NCI-H1105 (cell line): ENCODE measurements at places on chromosomes 16 and 17.

DNA sequence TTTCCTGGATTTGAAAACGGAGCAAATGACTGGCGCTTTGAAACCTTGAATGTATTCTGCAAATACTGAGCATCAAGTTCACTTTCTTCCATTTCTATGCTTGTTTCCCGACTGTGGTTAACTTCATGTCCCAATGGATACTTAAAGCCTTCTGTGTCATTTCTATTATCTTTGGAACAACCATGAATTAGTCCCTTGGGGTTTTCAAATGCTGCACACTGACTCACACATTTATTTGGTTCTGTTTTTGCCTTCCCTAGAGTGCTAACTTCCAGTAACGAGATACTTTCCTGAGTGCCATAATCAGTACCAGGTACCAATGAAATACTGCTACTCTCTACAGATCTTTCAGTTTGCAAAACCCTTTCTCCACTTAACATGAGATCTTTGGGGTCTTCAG is 32.3 kb downstream of the BRCA1 start:
- DNase-seq = no peak

DNA sequence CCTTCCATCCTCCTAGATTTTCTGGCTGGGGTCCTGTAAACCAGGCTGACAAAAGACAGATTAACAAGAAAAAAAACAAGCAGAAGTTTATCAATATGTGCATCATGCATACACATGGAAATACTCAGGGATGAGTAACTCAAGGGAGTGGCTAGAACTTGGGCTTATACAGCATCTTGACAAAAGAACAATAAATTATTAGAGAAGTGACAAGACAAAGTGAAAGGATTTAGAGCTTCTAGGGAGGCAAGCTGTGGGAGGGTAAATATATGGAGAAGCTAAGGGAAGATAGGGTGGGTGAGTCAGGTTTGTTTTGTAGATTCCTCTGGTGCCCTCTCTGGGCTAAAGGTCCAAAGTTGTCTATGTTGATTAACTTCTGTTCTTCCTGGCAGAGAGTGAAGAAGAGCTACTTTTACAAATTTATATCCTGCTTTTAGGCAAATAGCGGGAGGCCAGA is 48.0 kb upstream of the NDRG4 start:
- DNase-seq = no peak

- DNase-seq = no peak
Measured at GRCh38 chr17:61091096-61091495, 308.5 kb upstream of the TBX2 start.

DNA sequence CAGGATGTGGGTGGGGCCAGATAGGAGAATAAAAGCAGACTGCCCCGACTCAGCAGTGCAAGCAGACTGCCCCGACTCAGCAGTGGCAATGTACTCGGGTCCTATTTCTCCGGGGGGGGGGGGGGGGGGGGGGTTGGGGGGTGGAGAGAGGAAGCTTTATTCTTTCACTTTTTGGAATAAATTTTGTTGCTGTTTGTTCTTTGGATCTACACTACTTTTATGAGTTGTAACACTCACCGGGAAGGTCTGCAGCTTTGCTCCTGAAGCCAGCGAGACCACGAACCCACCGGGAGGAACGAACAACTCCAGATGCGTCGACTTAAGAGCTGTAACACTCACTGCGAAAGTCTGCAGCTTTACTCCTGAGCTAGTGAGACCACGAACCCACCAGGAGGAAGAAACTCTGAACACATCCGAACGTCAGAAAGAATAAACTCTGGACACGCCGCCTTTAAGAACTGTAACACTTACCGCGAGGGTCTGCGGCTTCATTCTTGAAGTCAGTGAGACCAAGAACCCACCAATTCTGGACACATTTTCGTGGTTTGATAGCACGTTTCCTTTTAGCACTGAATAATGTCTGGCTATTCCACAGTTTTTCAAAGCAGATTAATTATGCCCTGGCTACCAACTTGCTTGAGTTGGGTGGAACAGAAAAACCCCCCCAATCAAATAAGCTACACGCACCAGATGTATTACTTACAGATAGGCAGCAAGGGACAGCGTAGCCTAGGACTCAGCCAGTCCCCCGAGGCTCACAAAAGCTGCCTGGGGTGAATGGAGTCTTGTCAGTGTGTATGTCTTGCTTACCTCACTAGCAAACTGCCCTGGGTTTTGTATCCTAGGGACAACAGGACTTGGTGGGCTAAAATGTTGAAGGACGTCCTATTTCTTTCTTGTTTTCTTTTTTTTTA is 11.9 kb downstream of the FZD2 start:
- peak; percentile 0 for DNase-seq

GRCh38 chr16:4399001-4399730 is 17.2 kb downstream of the CORO7 start:
- DNase-seq = no peak

DNA sequence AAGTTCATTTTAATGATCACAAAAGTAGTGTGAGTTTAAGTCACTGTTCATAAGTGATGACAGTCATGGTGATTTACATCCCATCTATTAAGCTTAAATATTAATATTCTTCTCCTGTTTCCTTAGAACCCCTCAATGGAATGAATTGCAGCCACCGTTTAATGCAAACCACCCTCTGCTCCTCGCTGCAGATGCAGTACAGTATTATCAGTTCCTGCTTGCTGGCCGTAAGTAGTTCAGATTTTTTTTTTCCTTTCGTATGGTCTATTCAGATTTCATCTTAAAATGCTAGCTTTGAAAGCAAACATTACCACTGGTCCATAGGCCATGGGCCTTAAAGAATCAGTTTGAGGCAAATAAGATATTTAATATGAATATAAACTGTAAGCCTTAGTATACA is 359.0 kb upstream of the TBX2 start:
- no peak for DNase-seq

- DNase-seq = no peak
Measured at GRCh38 chr16:26795184-26795583, 271.5 kb upstream of the C16orf82 start.

DNA sequence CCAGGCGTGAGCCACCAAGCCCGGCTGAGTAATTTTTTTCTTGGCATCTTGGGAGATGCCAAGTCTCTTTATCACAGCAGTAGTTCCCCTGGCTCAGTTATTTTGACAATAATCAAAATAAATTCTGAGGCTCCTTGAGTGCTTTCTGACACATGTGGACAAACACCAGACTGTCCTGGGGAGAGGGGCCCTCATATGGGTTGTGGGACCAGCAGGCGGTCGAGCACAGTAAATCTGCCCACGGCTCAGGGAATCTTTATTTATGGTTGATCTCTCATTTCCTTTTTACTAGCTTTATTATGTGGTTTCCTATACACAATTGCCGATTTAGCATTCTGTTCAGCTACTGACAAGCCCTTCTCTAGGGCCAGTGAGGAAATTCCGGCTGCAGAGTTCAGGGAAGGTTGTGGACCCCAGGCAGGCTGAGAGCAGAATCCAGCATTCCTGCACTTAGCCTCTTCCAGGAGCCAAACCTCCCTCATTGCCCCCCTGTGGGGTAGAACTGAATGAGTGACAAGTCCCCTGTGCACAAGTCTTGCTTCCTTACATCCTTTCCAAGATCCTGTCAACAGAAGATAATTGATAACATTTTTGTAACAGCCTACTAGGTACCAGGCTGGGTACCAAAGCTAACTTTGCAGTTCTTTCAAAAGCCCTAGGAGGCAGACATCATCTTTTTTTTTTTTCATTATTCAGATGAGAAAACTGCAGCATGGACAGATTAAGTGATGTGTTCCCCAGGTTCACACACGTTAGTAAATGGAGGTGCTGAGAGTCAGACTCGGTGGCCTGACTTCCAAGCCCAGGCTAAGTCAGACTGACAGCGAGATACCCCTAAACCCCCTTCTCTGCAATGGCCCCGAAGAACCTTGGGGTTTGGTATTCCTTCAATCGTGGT is 40.2 kb downstream of the HS3ST3B1 start:
- DNase-seq = no peak

DNA sequence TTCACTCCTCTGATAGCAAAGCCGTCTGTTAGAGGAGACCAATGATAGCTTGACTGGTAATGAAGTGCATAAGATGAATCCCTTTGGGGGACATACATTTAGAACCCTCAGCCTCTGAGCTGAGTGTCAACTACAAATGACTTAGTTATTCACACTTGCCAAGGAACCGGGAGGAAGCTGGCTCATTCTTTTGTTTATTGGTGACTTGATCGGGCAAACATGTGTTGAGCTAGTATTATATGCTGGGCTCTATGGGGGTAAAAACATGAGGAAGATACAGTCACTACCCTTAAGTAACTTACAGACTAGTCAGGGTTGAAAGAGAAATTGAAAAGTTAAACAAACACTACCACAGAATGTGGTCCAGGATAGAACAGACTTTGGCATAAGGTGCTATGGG is 3.0 kb downstream of the CCL16 start:
- no peak for DNase-seq

DNA sequence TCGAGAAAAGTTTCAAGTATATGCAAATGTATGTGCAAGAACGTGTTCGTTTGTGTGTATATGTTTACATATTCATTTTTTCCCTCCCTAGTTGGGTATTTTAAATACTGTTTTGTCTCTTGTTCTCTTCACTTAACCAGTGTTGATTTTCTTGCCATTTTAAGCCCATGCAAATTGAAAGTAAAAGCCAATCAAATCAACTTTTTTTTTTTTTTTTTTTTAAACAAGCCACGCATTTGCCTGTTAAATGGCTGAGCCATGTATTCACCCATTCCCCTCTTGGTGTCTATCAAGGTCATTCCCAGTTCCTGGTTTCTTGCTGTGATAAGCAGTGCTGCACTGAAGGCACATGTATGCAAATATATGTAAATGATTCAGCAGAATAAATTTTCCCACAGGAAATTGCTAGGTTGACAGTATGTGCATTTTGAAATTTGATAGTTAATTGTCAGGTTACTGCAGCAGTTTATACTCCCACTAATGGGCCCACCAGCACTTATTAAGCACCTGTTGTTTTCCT is 12.2 kb downstream of the ABCC1 start:
- DNase-seq = no peak

DNA sequence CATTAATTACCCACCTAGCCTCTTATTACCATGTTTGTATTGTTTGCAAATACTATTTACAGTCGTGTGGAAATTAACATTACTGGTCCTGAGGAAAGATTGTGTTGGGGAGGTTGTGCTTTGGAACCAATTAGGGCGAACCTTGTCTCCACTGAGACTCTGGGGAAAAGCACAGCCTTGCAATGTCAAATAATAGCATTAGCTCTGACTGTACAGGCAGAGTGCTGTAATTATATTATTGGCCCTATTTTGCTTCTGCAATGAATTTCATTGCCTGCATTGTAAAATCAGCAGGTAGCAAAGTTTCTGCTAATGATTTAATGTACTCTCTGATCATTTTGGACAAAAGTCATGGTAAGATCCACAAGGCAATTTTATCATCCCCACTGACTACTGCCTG is 97.0 kb downstream of the WWOX start:
- DNase-seq = peak; percentile 20

GRCh38 chr17:28982131-28982793 is 23.6 kb downstream of the SEZ6 start:
- no peak for DNase-seq

DNA sequence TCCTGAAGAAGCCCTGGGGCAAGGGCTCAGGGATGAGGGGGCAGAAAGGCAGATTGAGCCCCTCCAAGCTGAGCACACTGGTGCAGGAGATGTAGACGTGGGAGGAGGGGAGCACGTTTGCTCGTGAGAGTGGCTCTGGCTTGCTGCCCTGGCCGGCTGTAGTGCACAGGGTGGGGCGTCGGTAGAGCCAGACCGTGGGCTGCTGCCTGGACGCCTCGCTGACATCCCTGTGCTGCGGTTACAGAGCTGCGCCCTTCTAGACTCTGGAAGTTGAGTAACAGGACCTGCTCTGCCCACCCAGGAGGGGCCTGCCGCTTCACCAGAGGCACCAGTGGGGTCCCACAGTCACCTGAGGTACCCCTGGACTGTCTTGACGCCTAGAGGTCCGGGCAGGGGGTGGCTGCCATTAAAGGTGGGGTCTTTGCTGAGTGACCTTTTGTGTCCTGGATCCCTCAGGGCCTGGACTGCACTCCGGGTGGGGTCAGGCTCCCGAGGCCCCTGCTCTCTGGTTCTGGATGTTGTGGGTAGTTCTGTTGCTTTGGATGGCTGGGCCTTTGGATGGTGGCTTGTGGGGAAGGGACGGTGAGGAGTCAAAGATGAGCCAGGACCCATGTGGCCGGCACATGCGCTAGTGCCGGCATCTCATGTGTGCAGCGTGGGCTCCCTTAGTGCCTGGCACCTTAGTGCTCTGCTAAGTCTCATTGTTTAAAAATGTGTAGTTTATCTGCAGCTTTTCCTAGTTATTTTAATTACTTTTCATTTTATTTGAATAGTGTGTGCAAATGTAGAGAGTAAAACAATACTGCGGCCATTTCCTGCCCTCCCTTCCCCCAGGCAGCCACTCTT is 41.7 kb downstream of the PGS1 start:
- DNase-seq = no peak
